Fibroblast of the aortic adventitia (primary cell): ENCODE measurements at places on chromosomes 1 and 21. TPM values are rescaled to one million over a fixed set of nuclear protein-coding genes. Genes with fewer than 3 reads are reported as not detected.

Gene OMA1
- 22.9 and 30.7 TPM in 2 replicates for total RNA-seq

Gene AIM2
- not detected in 2 replicates for total RNA-seq

Gene SPRR2E
- not detected in 2 replicates for total RNA-seq

Gene C1orf87
- not detected in 2 replicates for total RNA-seq

Gene OR2L13
- total RNA-seq, result not detected in 2 replicates

Gene SGIP1
- total RNA-seq, result 2.1 and 21.1 TPM in 2 replicates

Gene ATP1A1
- 95.0 and 126 TPM in 2 replicates for total RNA-seq

Gene TMEM82
- total RNA-seq, result not detected in 2 replicates
